Activated naive CD8-positive, alpha-beta T cell treated with anti-CD3 and anti-CD28 coated beads for 36 hours (primary cell): ENCODE measurements at places on chromosomes 1 and 21.

GRCh38 chr1:179550746-179551682 is 24.7 kb downstream of the NPHS2 start:
- peaks cover 7% of the 10 kb centered on the region for H3K27me3 ChIP-seq
- DNase-seq, result no peak
- H3K27ac ChIP-seq, result no peak overlapping the region
- H3K36me3 ChIP-seq, result no peaks in the 10 kb centered on the region

GRCh38 chr1:207742850-207743555 is 8.9 kb upstream of the CD46 start:
- no peaks in the 10 kb centered on the region for H3K36me3 ChIP-seq
- H3K27me3 ChIP-seq, result no peaks in the 10 kb centered on the region
- H3K4me1 ChIP-seq, result peaks cover 9% of the 10 kb centered on the region
- H3K27ac ChIP-seq, result no peak overlapping the region
- H3K4me3 ChIP-seq, result no peak overlapping the region

DNA sequence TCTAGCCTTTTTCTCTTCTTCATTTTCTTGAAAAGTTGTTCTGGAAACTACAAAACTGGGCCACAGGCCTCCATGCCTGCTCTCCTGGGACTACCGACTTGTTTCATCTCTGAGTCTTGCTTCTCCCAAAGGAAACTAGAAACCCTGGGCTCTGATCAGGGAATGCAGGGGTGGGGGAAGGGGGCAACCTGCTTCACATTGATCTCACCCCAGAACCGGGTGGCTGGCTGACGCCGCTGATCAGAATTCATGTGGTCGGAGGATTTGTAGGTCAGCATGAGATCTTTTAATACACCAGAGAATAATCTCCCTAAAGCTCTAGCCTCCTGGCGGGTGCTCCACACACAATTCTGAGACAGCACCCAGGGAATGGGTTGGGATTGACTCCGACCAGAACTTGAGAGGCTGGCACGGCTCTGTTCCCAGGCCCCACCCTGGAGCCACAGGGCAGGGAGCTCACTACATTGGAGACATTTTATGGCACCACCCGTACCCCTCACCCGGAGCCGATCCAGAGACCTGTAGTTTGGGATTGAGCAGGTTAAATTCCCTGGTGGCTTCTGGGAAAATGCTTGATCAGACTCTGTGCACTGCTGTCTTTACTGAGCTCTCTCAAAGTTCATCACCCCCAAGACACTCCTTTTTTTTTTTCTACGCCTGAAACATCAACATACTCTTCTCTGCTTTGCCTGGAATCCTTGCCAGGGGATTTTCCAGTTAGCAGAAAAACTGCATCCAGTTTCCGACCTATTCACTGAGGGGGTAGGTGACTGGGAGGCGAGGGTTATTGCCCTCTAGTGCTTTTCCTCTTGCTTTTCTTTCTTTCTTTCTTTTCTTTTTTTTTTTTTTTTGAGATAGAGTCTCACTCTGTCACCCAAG is 12.2 kb upstream of the ARHGEF10L start:
- H3K4me1 ChIP-seq, result no peaks in the 10 kb centered on the region
- no peak overlapping the region for H3K4me3 ChIP-seq
- no peak for DNase-seq
- no peaks in the 10 kb centered on the region for H3K36me3 ChIP-seq
- H3K27me3 ChIP-seq, result peaks cover 20% of the 10 kb centered on the region

GRCh38 chr21:44749759-44750674 is 38.6 kb upstream of the TSPEAR start:
- no peak for DNase-seq
- no peak overlapping the region for H3K27ac ChIP-seq
- H3K4me3 ChIP-seq, result no peak overlapping the region

- H3K4me1 ChIP-seq, result peaks cover 12% of the 10 kb centered on the region
- H3K27ac ChIP-seq, result no peak overlapping the region
- DNase-seq, result no peak
These were observed 16.3 kb downstream of the RPS6KC1 start for GRCh38 chr1:213067352-213067751.

GRCh38 chr1:168879896-168880734 is 151.1 kb upstream of the DPT start:
- no peaks in the 10 kb centered on the region for H3K36me3 ChIP-seq
- H3K4me3 ChIP-seq, result no peak overlapping the region
- no peak for DNase-seq

DNA sequence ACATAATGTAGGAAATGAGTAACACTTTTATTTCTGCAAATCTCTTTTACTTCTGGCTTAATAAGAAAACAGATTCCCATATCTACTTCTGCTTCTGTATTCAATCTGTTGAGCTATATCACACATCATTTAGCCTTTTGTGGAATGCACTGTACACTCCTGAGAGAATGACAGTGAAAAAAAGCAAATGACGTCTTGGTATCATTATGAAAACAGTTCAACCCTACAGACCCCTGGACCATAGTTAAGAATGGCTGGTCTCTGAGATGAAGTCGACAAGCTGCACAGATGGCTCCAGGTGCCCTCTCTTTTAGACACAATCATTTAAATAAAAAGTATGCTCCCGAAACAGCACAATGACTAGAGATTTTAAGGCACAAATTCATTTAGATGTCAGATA is 247.0 kb downstream of the RERE start:
- H3K27ac ChIP-seq, result no peak overlapping the region
- no peak for DNase-seq
- H3K36me3 ChIP-seq, result peaks cover 4% of the 10 kb centered on the region
- H3K27me3 ChIP-seq, result no peaks in the 10 kb centered on the region
- no peak overlapping the region for H3K4me3 ChIP-seq
- H3K4me1 ChIP-seq, result peaks cover 4% of the 10 kb centered on the region

GRCh38 chr1:198845851-198846250 is 207.0 kb downstream of the PTPRC start:
- H3K27me3 ChIP-seq, result no peaks in the 10 kb centered on the region
- DNase-seq, result no peak
- no peak overlapping the region for H3K4me3 ChIP-seq

DNA sequence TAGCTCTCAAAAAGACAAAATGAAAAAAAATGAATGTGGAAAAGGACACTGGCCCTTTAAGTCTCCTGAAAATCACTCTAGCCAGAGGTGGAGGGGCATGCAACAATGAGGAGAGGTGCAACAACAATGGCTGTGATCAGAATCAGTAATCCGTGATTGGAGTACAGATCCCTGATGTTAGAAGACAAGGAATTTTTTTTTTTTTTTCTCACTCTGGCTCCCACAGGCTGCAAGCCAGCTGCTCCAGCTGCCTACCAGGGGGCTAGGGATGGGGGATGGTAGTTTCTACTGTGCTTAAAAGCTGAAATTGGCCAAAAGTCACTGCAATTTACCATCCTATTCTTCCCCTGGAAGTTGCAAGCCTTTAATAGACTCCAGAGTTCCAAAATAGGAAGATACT is 54.5 kb downstream of the STYXL2 start:
- H3K36me3 ChIP-seq, result peaks cover 7% of the 10 kb centered on the region
- H3K27me3 ChIP-seq, result peaks cover 16% of the 10 kb centered on the region
- DNase-seq, result no peak
- H3K27ac ChIP-seq, result no peak overlapping the region

- peaks cover 16% of the 10 kb centered on the region for H3K4me1 ChIP-seq
- no peak overlapping the region for H3K27ac ChIP-seq
- DNase-seq, result no peak
These were observed 56.4 kb downstream of the CHIA start for GRCh38 chr1:111347026-111347425.

DNA sequence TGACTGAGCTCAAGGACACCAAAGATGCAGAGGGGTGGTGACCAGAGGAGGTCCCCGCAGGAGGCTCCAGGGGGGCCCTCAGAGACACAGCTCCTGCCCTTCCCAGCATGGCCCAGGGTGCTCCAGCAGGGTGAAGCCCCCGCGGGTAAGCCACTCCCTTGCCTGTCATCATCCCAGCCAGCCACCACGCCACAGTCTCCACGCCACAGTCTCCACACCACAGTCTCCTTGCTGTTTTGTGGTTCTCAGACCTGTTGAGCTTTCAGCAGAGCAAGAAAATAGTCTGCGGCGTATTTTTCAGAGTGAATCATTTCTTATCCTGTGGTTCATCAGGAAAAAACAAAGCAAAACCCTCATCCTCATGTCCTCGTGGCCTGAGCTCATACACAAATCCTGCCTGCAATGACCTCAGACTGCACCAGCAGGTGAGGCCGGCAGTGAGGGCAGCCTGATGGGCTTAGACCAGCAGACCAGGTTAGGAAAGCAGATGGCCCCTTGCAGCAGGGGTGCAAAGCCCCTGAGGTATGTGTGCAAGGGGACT is 25.7 kb upstream of the ABCG1 start:
- DNase-seq, result peak; percentile 77
- no peak overlapping the region for H3K4me3 ChIP-seq
- H3K36me3 ChIP-seq, result no peaks in the 10 kb centered on the region
- peaks cover 63% of the 10 kb centered on the region for H3K4me1 ChIP-seq
- no peaks in the 10 kb centered on the region for H3K27me3 ChIP-seq

- no peaks in the 10 kb centered on the region for H3K36me3 ChIP-seq
- no peak overlapping the region for H3K4me3 ChIP-seq
- no peaks in the 10 kb centered on the region for H3K4me1 ChIP-seq
- no peak for DNase-seq
These were observed 537.3 kb upstream of the PLXNA2 start for GRCh38 chr1:208781391-208782045.
